ENCODE measurements at places on chromosomes 1 and 21. TPM values are rescaled to one million over a fixed set of nuclear protein-coding genes. Genes with fewer than 3 reads are reported as not detected.

Gene ATP6V1G3
- total RNA-seq: not detected

Gene KRTAP11-1
- not detected for total RNA-seq

Gene PADI2
- total RNA-seq: not detected

Gene PRKCZ
- 0.44 TPM for total RNA-seq

Gene GNAT2
- total RNA-seq: not detected

Gene DYNLT5
- total RNA-seq: 12.5 TPM

Gene PIGK
- total RNA-seq: 27.0 TPM

Gene PRAMEF6
- not detected for total RNA-seq

Gene VANGL1
- total RNA-seq: 24.8 TPM

Gene LENEP
- total RNA-seq: 0.88 TPM

Gene PHGDH
- 120 TPM for total RNA-seq

Gene BRDT
- total RNA-seq: not detected

Gene F13B
- not detected for total RNA-seq

Gene LMOD1
- 0.12 TPM for total RNA-seq

Gene FCAMR
- total RNA-seq: not detected

Gene ATP1A4
- not detected for total RNA-seq

Gene C1orf122
- 36.5 TPM for total RNA-seq

Gene GPR3
- 2.4 TPM for total RNA-seq

Gene ELAVL4
- total RNA-seq: not detected

Gene ANKRD35
- total RNA-seq: 0.14 TPM

Gene LCE6A
- not detected for total RNA-seq

Gene EBNA1BP2
- total RNA-seq: 105 TPM

Gene SPRR2F
- not detected for total RNA-seq

Gene EXOSC10
- total RNA-seq: 103 TPM

Gene INSRR
- not detected for total RNA-seq

Gene HMGCL
- 24.2 TPM for total RNA-seq

Gene TCHHL1
- total RNA-seq: not detected

Gene PAQR6
- 1.6 TPM for total RNA-seq

Gene KRTAP7-1
- not detected for total RNA-seq

Gene ACTL8
- total RNA-seq: not detected

Gene C1orf87
- total RNA-seq: not detected

Gene CD244
- total RNA-seq: not detected

Gene S100A8
- total RNA-seq: not detected

Gene TMEM53
- total RNA-seq: 5.7 TPM

Gene LGALS8
- 48.1 TPM for total RNA-seq

Gene CD160
- total RNA-seq: not detected

Gene FCRL2
- not detected for total RNA-seq

Gene LAD1
- total RNA-seq: not detected

Gene BNIPL
- total RNA-seq: 0.42 TPM

Gene OVAAL
- total RNA-seq: not detected

Gene STK40
- total RNA-seq: 35.2 TPM

Gene MTHFR
- 26.5 TPM for total RNA-seq

Gene PPM1J
- 1.7 TPM for total RNA-seq

Gene MTFR1L
- total RNA-seq: 34.8 TPM

Gene NBPF26
- 9.0 TPM for total RNA-seq

Gene SZT2
- 50.3 TPM for total RNA-seq

Gene ZNF683
- not detected for total RNA-seq

Gene DNAJC28
- 1.0 TPM for total RNA-seq

Gene ANKRD34A
- 0.60 TPM for total RNA-seq

Gene C8B
- total RNA-seq: not detected

Gene LIN28A
- total RNA-seq: not detected

Gene NUF2
- 38.6 TPM for total RNA-seq

Gene TTLL7
- 4.9 TPM for total RNA-seq

All from endothelial cell of umbilical vein (primary cell).